Mesothelial cell of epicardium (in vitro differentiated cells): ENCODE measurements at places on chromosomes 7 and 10. TPM values are rescaled to one million over a fixed set of nuclear protein-coding genes. Genes with fewer than 3 reads are reported as not detected.
A peak's percentile ranks its signal among the peaks of the same experiment; 100 is the strongest.

DNA sequence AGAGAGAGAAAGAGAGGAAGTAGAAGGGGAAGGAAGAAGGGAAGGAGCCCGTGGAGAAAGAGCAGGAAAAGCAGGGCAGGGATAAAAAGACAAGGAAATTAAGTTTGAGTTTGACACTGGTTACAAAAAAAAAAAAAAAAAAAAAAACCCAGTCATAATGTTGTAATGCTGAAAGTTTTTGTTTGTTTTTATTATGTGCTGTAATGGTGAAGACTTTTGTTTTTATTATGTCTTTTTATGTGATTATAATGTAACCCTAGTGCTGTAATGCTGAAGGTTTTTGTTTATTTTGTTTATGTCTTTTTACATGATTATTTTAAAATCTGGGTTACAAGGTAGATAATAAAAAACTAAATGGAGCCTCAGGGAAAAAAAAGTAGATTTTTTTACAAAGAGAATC lies 184.8 kb downstream of the SEMA3A start:
- peaks cover 4% of the 10 kb centered on the region for H3K4me1 ChIP-seq
- peaks cover 12% of the 10 kb centered on the region for H3K36me3 ChIP-seq
- peak overlapping the region; percentile 12 for H3K27ac ChIP-seq
- no peaks in the 10 kb centered on the region for H3K27me3 ChIP-seq

DNA sequence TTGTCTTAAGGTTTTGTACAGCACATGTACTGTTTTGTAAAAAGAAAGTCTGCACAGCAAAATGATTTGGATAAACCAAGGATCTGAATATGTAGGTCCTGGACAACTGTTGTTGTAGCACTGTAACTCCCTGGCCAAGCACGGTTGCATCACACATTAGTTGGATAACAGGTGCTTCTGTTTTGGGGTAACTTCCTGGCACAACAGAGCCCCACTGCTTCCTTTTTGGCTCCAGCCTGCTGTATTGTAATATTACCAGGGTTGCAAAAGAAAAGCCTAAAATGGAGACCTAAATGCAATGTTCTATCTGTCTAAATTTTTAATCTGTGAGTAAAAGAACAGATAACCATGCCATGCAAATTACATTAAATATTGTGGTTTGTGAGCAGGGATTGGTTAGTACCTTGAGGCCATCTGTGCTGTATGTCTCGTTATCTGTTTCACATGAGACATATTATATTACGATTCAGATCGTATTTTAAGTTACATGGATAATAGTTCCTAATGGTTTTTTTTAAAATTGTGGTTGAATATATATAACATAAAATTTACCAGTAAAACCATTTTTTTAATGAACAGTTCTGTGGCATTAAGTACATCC lies 27.5 kb upstream of the WAC start:
- H3K27ac ChIP-seq = no peak overlapping the region
- no peak overlapping the region for H3K4me3 ChIP-seq
- no peaks in the 10 kb centered on the region for H3K27me3 ChIP-seq
- peaks cover 14% of the 10 kb centered on the region for H3K4me1 ChIP-seq

DNA sequence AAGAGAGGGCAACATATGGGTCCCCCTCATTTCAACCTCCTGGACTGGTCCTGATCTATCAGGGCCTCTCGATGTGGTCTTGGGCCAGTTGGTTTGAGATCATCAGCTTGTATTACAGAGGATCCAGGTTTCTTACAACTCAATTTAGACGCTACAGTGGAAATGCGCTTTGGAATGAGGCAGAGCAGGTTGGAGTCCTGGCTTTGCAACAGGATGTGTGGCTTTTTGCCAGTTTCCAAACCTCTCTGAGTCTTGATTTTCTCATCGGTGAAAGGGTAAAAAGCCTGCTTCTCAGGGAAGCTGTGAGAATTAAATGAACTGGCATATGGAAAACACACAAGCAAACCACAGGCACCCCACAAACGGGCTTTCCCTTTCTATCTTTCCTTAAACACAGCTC lies 37.5 kb upstream of the MKI67 start:
- DNase-seq = no peak
- H3K4me1 ChIP-seq = no peaks in the 10 kb centered on the region
- H3K36me3 ChIP-seq = no peaks in the 10 kb centered on the region
- no peak overlapping the region for H3K27ac ChIP-seq

GRCh38 chr10:131651674-131652437 lies 249.0 kb upstream of the PPP2R2D start:
- H3K4me1 ChIP-seq = peaks cover 7% of the 10 kb centered on the region
- peaks cover 45% of the 10 kb centered on the region for H3K27me3 ChIP-seq
- H3K27ac ChIP-seq = no peak overlapping the region
- DNase-seq = no peak

DNA sequence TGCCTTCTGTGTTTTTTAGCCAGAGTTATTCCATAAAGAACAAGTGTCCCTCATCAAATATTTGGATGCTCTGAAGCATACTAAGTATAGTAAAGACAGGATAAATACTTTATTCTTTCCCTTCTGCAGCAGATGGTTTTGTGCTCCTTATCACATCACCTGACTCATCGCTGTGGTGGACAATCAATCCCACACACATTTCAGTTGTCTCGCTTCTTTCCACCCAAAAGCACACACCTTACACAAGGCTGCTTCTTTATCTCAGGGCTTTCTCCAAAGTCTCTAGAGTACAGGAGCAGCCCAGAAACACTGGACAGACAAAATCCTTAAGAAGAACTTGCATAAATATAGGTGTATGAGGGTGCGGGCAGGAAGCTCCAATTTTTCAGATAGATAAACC lies 43.4 kb downstream of the IGF2BP3 start:
- no peak overlapping the region for H3K4me3 ChIP-seq
- H3K4me1 ChIP-seq = peaks cover 28% of the 10 kb centered on the region
- peak overlapping the region; percentile 71 for H3K27ac ChIP-seq
- no peaks in the 10 kb centered on the region for H3K36me3 ChIP-seq
- DNase-seq = no peak
- no peaks in the 10 kb centered on the region for H3K27me3 ChIP-seq

GRCh38 chr10:97684866-97685394 lies 2.1 kb downstream of the AVPI1 start:
- peak overlapping the region; percentile 80 for H3K4me3 ChIP-seq
- H3K36me3 ChIP-seq = no peaks in the 10 kb centered on the region
- peaks cover 44% of the 10 kb centered on the region for H3K4me1 ChIP-seq
- no peak for DNase-seq
- H3K27me3 ChIP-seq = no peaks in the 10 kb centered on the region

GRCh38 chr7:12706900-12707536 lies 19.6 kb downstream of the ARL4A start:
- H3K27ac ChIP-seq = peak overlapping the region; percentile 54
- H3K4me3 ChIP-seq = no peak overlapping the region
- H3K4me1 ChIP-seq = peaks cover 15% of the 10 kb centered on the region
- H3K36me3 ChIP-seq = peaks cover 2% of the 10 kb centered on the region
- H3K27me3 ChIP-seq = no peaks in the 10 kb centered on the region

DNA sequence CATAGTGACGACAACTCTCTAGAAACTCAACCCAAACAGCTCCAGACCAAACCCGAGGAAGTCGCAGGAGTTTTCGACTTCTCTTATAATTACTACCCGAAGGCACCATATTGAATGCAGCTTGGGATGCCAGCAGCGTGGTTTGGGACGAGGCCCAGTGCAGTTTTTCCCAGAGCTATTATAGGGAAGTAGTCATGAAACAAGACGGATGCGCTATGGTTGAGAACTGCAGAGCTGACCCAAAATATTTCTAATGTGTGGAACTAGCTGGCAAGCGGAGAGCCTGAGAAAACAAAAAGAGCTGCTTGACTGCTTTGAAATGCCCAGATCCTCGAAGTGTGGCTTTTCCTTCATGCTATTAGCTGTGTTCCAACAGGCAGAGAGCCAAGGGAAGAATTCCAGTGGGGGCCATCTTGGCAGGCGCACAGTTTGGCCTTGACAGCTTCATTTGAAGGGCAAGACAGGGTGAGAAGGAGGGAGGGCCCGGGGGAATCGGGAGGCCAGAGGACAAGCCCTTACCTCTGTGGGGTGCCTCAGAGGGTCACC lies 122.7 kb downstream of the CUL2 start:
- no peaks in the 10 kb centered on the region for H3K36me3 ChIP-seq
- H3K27me3 ChIP-seq = no peaks in the 10 kb centered on the region
- DNase-seq = no peak
- no peak overlapping the region for H3K4me3 ChIP-seq

DNA sequence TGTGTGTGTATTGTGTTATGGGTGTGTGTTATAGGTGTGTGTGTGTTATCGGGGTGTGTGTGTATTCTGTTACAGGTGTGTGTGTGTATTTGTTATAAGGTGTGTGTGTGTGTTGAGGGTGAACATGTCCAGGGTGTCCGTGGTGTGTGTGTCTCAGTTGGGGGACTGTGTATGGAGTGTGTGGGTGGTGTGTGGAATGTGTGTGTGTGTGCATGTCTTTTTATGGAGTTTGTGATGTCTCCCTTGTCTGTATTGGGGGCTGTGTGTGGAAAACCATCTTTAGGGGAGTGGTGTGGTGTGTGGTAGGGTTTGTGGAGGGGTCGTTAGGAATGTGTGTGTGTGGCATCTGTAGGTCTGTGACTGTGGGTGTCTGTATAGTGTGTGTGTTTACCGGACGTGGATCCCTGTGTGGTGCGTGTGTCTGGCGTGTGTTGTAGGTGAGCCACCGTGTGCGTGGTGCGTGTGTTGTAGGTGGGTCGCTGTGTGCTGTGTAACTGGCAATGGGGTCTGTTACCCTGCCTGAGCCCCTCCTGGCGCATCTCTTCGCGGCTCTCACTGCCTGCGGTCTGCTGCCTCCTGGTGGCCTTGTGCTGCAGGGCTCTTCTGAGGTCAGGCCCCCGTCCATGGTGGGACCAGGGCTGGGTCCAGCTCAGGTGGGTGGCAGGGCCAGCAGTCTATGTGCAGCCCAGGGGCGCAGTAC lies 61.7 kb downstream of the PALD1 start:
- H3K4me1 ChIP-seq = no peaks in the 10 kb centered on the region
- H3K27me3 ChIP-seq = peaks cover 3% of the 10 kb centered on the region
- no peaks in the 10 kb centered on the region for H3K36me3 ChIP-seq
- no peak for DNase-seq

DNA sequence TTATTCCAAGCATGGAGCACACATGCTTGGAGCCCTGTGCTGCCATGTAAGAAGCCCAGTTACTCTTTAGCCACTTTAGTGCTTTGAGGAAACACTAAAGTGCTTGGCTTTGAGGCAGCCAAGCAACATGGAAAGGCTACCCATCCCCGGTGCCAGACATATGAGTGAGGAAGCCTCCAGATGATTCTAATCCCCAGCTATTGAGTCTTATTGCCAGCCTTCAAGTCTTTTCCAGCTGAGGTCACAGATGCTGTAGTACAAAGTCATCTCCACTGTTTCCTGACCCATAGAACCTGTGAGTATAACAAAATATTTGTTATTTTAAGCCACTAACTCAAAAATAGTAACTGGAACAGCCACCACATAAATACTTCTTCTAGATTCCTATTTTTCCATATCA lies 91.4 kb upstream of the CYP26C1 start:
- peaks cover 31% of the 10 kb centered on the region for H3K36me3 ChIP-seq
- H3K4me1 ChIP-seq = no peaks in the 10 kb centered on the region
- H3K4me3 ChIP-seq = no peak overlapping the region
- no peaks in the 10 kb centered on the region for H3K27me3 ChIP-seq

- DNase-seq = peak; percentile 38
- peaks cover 88% of the 10 kb centered on the region for H3K27me3 ChIP-seq
- no peaks in the 10 kb centered on the region for H3K36me3 ChIP-seq
These were observed 38.1 kb downstream of the RASGEF1A start for GRCh38 chr10:43228783-43229207.

DNA sequence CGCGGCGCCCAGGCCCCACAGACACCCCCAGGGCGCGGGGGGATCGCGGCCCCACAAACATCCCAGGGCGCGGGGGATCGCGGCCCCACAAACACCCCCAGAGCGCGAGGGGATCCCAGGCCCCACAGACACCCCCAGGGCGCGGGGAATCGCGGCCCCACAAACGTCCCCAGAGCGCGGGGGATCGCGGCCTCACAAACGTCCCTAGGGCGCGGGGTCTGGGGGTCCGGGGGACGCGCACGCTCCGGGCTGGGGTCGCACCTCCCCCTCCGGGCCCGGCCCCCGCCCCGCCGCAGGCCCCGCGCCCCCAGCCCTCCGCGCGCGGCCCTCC lies 382 bp downstream of the DIP2C start:
- DNase-seq = no peak
- no peak overlapping the region for H3K27ac ChIP-seq
- H3K4me1 ChIP-seq = peaks cover 35% of the 10 kb centered on the region
- no peaks in the 10 kb centered on the region for H3K36me3 ChIP-seq
- H3K27me3 ChIP-seq = peaks cover 9% of the 10 kb centered on the region

DNA sequence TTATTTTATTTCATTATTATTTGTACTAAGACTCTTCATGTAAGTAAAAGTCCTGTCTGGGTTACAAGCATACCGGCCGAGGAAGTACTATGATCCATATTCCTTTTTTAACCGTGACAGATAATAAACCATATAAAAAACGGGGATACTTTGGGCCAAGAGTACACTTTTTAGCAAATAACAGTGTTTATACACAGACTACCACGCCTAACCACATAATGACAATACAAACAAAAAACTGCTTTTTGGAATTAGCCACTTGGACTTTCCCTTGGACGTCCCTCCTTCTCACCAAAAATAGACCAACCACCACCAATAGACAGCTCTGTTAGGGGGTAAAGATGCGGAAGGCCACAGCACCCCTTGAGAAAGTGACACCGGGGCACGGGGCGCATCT lies 800 bp downstream of the MINDY3 start:
- H3K27me3 ChIP-seq = peaks cover 24% of the 10 kb centered on the region
- H3K4me3 ChIP-seq = peak overlapping the region; percentile 99
- peak overlapping the region; percentile 94 for H3K27ac ChIP-seq
- H3K36me3 ChIP-seq = no peaks in the 10 kb centered on the region
- DNase-seq = no peak
- peaks cover 26% of the 10 kb centered on the region for H3K4me1 ChIP-seq

GRCh38 chr10:36688717-36689116 lies 436.7 kb upstream of the ANKRD30A start:
- H3K4me1 ChIP-seq = no peaks in the 10 kb centered on the region
- H3K27ac ChIP-seq = no peak overlapping the region

DNA sequence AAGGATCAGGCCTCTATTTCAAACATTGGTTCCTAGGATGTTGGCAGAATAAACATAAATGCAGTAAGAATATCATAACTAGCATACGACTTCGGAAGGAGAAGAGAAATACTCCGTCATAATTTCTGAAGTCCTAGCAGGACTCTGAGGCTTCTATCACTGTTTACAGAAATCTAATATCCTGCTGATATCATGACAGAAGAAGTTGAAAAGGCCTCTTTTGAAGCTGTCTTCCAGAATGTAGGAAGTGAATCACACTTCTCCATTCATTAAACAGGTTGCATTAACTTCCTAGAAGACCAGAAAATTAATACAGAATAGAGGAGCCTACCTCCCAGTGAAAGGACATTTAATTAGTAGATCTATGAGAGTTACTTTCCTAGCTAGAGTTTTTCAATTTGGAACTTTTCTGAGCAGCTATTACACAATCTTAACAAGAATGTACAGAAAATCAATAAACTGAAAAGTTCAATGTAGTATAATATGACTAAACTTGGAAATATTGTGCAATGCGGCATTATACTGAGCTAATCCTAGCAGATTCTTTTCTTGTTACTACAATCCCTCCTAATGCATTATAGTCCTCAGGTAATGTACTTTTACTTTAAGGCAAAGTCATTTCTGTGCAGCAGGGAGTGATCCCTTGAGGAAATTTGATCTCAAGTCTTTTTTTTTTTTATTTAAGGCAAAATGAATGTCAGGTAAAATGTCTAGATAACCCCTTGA lies 622.6 kb upstream of the CELF2 start:
- no peak overlapping the region for H3K27ac ChIP-seq
- DNase-seq = no peak
- H3K27me3 ChIP-seq = no peaks in the 10 kb centered on the region
- H3K4me3 ChIP-seq = no peak overlapping the region
- H3K36me3 ChIP-seq = peaks cover 2% of the 10 kb centered on the region

Gene RP9
- total RNA-seq = 17.5 to 20.5 TPM (median 20.3 TPM) in 3 replicates

Gene HOXA3
- 197 to 209 TPM (median 201 TPM) in 3 replicates for total RNA-seq

Gene CNPY1
- not detected in 3 replicates for total RNA-seq

Gene KCNH2
- 11.2 to 12.3 TPM (median 11.7 TPM) in 3 replicates for total RNA-seq

Gene ZFAND4
- 20.2 to 22.4 TPM (median 21.2 TPM) in 3 replicates for total RNA-seq

Gene HOXA6
- total RNA-seq = 43.7 to 45.6 TPM (median 44.4 TPM) in 3 replicates

Gene MGAM2
- total RNA-seq = 0.07 to 0.18 TPM (median 0.13 TPM) in 3 replicates
